CD4-positive, alpha-beta memory T cell (primary cell): ENCODE measurements at places on chromosomes 3 and 15. TPM values are rescaled to one million over a fixed set of nuclear protein-coding genes. Genes with fewer than 3 reads are reported as not detected.

GRCh38 chr3:61985020-61985419 is 388.3 kb downstream of the FEZF2 start:
- no peak for DNase-seq

GRCh38 chr3:19183584-19183983 is 35.3 kb downstream of the KCNH8 start:
- no peak for DNase-seq

DNA sequence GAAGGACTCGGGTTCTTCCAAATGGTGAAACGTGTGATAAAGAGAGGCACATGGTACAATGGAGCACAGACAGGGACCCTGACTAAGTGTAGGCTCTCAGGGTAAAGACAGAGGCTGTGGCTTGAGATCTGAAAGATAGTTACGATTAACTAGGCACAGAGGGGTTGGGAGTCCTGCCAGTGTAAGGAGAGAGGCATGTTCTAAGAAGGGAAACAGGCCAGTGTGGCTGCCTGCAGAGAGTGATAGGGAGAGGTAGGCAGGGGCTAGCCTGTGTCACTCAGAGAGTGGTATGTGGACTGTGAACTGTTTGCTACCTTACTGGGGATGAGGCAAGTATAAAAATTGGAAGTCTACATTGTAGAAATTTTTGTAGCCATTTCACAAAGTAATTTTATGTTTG is 109.5 kb downstream of the PEX5L start:
- no peak for DNase-seq

GRCh38 chr15:28112101-28112760 is 13.1 kb upstream of the OCA2 start:
- DNase-seq, result no peak

GRCh38 chr15:45179221-45179985 is 8.4 kb downstream of the SHF start:
- peak; percentile 36 for DNase-seq

DNA sequence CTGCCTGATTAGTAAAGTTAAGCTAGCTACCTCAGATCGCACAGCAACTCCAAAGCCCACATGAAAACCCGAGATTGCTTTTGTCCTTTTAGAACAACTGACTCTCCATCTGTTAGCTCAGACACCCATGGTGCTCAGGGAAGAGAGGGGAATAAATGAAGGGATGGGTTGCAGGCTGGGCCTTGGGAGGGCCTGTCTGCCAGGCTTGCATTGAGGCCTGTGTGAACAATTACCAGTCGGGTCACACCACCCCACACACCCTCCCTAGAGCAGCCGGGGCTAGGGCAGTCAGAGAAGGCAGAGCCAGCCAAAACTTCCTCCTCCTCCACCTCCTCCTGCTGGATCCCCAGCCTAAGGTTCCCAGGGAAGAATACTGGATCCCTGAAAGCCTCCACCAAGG is 8.8 kb upstream of the PRKAR2A start:
- DNase-seq, result no peak

- no peak for DNase-seq
Measured at GRCh38 chr3:143302638-143303171, 183.1 kb downstream of the CHST2 start.

- no peak for DNase-seq
Measured at GRCh38 chr15:85473455-85473854, 93.1 kb downstream of the AKAP13 start.

GRCh38 chr3:73469331-73469730 is 155.4 kb downstream of the PDZRN3 start:
- DNase-seq, result no peak

DNA sequence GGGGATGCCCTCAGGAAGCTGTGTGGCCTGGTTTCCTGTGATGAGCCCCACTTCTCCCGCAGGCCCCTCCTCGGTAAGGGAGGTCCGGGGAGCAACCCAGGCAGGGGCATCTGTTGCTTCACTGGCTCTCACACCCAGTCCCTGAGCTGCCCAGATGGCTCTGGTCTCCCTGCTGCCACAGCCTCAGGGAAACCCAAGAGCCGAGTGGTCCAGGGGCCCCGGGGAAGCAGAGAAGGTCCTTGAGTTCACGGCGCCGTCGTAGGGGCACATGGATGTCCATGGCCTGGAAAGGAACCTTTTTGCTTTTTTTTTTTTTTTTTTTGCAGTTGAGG is 13.3 kb upstream of the LRRC15 start:
- DNase-seq, result no peak

Gene ST3GAL6
- 1.3 TPM for total RNA-seq

Gene SLC28A2
- total RNA-seq, result not detected

Gene SYNPR
- not detected for total RNA-seq

Gene VWA5B2
- total RNA-seq, result not detected

Gene PPARG
- total RNA-seq, result 0.83 TPM

Gene GABRR3
- 0.17 TPM for total RNA-seq

Gene CCR3
- 0.55 TPM for total RNA-seq

Gene GOLGA8K
- total RNA-seq, result 0.36 TPM

Gene MORC1
- total RNA-seq, result not detected

Gene C3orf80
- not detected for total RNA-seq
